Aorta (tissue), 5 donors: ENCODE measurements at places on chromosomes 7 and 10. TPM values are rescaled to one million over a fixed set of nuclear protein-coding genes. Genes with fewer than 3 reads are reported as not detected.

Gene SPDYE18
- not detected for polyA plus RNA-seq

Gene TAS2R60
- polyA plus RNA-seq, result not detected

Gene OR2A5
- not detected for polyA plus RNA-seq

Gene GARIN1A
- polyA plus RNA-seq, result 1.3 TPM

Gene COL28A1
- polyA plus RNA-seq, result 0.63 TPM

Gene DRGX
- polyA plus RNA-seq, result not detected

Gene COL17A1
- polyA plus RNA-seq, result 0.28 TPM

Gene POMZP3
- polyA plus RNA-seq, result 13.4 TPM

Gene IL2RA
- 0.33 TPM for polyA plus RNA-seq

Gene SLC26A4
- polyA plus RNA-seq, result 2.9 TPM

Gene CPVL
- 27.9 TPM for polyA plus RNA-seq

Gene SPDYE9
- polyA plus RNA-seq, result not detected

Gene EVX1
- not detected for polyA plus RNA-seq

Gene CLCN1
- polyA plus RNA-seq, result not detected

Gene CELF2
- polyA plus RNA-seq, result 10.9 TPM

Gene AKR1C4
- not detected for polyA plus RNA-seq

Gene NEUROG3
- polyA plus RNA-seq, result 1.1 TPM

Gene SPDYE1
- polyA plus RNA-seq, result 0.05 TPM

Gene FAM180A
- polyA plus RNA-seq, result 4.5 TPM

Gene NAPEPLD
- 8.3 TPM for polyA plus RNA-seq

Gene RADIL
- 15.0 TPM for polyA plus RNA-seq

Gene CACUL1
- 8.5 TPM for polyA plus RNA-seq

Gene STEAP2
- polyA plus RNA-seq, result 3.1 TPM
